Stimulated activated CD4-positive, alpha-beta T cell treated with anti-CD3 and anti-CD28 coated beads, Interleukin-4, amount 100 ng/mL, for 4 hours (primary cell): ENCODE measurements at places on chromosomes 6 and 20.

- no peak for DNase-seq
These were observed 145.8 kb downstream of the OR2B2 start for GRCh38 chr6:27766405-27766804.

- DNase-seq, result no peak
These were observed 73.0 kb downstream of the SERAC1 start for GRCh38 chr6:158095031-158095430.

DNA sequence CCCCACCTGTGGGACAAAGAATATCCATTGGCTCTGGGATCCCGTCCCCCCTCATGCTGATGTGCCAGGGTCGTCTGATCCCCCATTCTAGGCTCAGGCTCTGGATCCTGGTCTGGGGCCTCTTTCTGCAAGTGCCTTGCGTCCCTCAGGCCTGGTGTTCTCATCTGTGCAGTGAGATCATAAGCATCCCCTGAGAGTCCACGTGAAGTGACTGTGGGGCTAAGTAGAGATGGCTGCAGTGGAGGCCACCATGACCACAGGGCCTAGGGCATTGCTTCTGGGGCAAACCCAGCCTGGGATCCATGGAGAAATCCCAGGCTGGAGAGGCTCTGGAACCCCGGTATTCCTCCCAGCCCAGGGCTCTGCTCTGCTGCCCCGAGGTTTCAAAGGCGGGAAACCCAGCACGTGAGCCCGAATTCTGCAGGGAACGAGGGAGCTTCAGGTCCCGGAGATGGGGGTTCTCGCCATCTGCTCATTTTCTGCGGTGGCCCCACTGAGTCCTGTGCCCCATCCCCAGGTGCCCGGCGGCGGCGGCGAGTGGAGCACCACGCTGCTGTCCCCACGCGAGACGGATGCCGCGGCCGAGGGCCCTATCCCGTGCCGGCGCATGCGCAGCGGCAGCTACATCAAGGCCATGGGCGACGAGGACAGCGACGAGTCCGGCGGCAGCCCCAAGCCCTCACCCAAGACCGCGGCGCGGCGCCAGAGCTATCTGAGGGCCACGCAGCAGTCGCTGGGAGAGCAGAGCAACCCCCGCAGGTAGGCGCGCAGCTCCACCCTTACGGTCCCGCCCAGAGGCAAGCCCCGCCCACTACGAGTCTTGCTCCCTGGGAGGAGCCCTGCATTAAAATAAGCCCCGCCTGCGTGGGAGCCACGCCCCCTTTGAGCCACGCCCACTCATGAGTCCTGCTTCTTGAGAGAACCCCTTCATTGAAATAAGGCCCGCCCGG is 105.5 kb upstream of the MYL9 start:
- peak; percentile 80 for DNase-seq

DNA sequence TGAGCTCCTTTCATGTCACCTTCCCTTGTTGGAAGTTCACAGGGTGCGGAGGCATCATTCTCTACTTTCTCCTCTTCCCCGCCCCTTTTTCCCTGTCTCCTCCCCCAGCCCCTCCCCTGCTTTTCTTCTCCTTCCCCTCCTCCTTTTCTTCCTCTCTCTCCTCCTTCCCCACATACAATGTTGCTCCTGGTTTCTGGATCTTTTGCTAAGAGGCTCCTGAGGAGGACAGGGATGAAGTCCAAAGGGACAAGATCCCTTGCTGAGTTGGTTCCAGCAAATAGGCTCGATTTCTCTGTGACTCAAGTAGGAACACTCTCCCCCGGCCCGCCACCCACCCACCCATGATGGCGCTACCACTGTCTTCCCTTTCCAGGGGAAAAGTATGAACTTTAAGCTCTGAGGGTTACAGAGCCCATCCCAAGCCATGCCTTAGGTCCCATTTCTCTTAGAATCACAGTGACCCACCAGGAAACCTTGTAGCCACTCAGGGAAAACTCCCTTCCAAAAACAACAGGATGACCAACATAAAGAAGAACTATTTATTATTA is 852 bp upstream of the TFEB start:
- DNase-seq, result no peak

- no peak for DNase-seq
These were observed 350.5 kb downstream of the NRN1 start for GRCh38 chr6:5656226-5656625.

GRCh38 chr20:20860078-20860806 is 147.8 kb upstream of the RALGAPA2 start:
- DNase-seq, result peak; percentile 85

GRCh38 chr20:41746635-41747034 is 128.5 kb upstream of the CHD6 start:
- no peak for DNase-seq

- DNase-seq, result no peak
These were observed 20.3 kb upstream of the TENT5A start for GRCh38 chr6:81772741-81773140.
